ENCODE measurements at places on chromosomes 12 and 14.

DNA sequence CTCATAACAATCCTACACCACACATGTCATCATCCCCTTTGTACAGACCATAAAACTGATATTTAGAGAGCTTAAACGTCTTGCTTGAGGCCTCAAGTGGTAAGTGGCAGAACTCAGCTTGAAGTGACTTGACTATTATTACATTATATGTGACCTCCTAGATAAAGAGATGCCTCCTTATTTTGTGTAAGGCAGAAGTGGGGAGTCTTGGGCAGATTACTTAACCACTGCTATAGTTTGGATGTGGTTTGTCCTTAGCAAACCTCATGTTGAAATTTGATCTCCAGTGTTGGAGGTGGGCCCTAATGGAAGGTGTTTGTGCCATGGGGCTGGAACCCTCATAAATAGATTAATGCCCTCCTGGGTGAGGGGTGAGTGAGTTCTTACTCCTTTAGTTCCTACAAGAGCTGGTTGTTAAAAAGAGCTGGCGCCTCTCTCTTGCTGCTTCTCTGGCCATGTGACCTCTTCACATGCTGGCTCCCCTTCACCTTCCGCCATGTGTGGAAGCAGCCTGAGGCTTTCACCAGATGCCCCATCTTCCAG lies 37.4 kb downstream of the RCOR1 start:
- DNase-seq = no peak

DNA sequence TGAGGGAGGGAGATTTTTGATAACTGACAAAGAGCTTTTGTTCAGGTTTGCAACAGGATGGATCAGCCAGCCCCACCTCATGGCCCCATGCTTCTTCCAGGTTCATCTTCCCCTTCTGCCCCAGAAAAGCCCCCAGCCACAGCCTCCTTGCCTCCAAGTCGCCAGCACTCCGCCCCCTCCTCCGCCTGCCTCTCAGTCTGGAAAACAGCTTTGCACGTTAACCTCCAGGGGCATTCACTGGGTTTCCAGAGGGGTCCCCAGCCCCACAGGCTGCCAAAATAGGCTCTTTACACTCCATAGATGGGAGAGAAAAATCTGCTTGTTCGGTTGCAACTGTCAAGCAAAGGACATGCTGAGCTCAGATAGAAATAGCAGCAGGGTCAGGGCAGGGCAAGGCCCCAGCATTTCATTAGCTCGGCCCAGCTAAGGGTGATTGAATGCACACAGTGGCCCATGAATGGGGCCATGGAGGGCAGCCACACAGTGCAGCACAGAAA lies 253.6 kb downstream of the ZFP36L1 start:
- DNase-seq = no peak

DNA sequence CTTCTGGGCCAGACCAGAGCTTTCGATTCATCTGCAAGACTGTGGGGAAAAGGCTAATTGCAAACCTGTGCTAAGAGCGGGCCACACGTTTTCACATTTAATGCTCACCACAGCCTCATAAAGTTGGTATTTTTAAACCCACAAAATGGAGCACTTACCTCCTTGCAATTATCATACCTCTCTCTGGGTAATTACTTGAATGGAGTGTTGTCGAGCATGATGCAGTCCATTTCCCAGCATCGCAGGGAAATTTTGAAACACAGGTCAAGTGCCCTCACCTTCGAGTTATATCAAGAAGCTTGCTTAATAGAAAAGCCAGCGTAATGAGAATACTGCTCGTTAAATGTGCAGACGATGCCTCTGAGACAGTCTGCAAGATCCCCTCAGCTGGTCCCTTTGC lies 8.8 kb upstream of the IFI27L2 start:
- peak; percentile 38 for DNase-seq

GRCh38 chr12:2364631-2365051 lies 311.9 kb downstream of the CACNA1C start:
- no peak for DNase-seq

GRCh38 chr12:119804011-119804641 lies 73.0 kb downstream of the CIT start:
- DNase-seq = peak; percentile 43

GRCh38 chr14:50343434-50343833 lies 31.3 kb downstream of the DMAC2L start:
- no peak for DNase-seq

- DNase-seq = peak; percentile 26
Observed at GRCh38 chr12:20985399-20985798, 145.6 kb upstream of the SLCO1B1 start.

DNA sequence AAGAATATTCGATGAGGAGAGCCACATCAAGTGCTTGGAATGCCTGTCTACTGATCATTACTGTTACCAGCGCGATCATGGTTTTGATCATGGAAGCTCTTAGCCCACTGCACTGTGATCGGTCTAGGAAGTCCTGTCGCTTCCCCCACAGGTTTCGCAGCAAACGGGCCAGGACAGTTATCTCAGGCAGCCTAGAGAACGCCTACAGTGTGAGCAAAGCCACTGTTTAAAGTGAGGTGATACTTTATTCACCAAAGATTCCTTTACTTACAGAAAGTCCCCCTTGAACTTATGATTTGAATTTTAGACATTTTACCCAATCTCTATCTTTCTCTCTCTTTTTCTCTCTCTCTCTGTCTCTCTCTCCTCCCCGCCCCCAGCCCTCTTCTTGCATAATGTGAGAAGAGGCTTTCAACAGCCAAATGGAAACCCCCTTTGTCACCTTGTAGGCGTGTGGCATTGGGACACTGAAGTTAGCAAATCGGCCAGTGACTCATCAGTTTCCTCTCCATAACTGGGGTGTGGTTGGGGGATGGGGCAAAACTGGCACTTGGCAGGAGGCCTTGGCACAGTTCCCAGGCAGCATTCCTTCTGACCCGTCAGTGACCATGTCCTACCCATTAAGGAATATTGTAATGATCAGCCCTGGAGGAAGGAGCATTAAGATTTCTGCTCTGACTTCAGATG lies 214.8 kb downstream of the CHST11 start:
- DNase-seq = peak; percentile 95

DNA sequence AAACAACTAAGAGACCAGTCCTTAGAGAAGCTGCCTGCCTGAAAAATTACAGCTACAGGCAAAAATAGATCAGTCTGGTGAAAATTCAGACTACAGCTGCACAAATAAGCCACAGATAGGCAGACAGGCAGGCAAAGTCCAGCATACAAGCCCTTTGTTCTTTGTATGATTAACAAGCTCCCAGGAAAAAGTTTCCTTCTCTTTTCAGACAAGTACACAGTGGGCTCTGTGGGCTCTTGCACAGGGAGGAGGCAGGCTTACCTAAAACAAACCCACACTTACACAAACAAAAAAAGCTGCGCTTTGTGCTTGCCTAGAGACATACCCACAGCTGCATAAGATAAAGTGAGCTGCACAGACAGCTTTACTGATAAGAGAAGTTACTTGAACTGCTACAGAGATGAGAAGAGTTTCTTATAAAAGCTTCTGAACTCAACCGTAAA lies 7.7 kb downstream of the OR6C68 start:
- peak; percentile 28 for DNase-seq

GRCh38 chr12:113332688-113333417 lies 2.1 kb downstream of the SLC8B1 start:
- DNase-seq = no peak

DNA sequence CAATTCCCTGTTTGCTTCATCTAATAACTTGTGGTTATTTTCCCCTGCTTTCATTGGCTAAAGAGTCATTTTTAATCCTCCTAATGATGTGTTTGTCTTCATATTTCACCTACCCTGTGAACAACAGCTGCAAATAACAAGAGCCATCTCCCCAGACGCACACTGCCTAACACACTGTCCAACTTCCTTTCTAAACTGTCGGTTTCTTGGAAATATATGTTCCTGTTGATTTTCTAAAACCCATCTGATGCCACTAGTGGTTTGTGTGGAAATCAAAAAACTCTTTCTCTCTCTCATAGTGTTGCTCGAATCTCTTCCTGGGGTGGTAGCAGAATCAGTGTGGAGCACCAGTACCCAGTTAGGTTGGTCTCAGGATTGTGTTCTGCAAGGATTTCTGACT lies 226.9 kb downstream of the EPS8 start:
- DNase-seq = no peak

DNA sequence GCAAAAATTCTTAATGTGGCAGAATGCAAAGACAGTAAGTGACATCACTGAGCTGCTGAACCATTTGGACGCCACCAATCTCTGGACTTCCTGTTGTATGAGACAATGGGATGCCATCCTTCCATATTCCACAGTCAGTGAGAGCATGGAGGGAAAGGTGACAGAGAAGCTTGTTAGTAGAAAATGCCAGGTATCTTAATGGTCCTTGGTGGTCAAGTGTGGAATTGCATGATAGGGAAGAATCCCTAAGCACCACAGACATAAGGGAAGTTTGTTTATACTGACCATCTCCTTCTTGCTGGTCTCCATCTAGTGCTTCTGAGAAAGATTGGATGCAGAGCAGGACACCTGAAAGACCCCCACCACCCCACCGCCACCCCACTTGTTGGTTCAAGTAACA lies 1410.0 kb upstream of the TMEM132C start:
- no peak for DNase-seq

GRCh38 chr14:89428546-89429198 lies 11.6 kb upstream of the FOXN3 start:
- peak; percentile 42 for DNase-seq

- peak; percentile 67 for DNase-seq
Observed at GRCh38 chr12:49089821-49090773, 4.5 kb downstream of the DHH start.

DNA sequence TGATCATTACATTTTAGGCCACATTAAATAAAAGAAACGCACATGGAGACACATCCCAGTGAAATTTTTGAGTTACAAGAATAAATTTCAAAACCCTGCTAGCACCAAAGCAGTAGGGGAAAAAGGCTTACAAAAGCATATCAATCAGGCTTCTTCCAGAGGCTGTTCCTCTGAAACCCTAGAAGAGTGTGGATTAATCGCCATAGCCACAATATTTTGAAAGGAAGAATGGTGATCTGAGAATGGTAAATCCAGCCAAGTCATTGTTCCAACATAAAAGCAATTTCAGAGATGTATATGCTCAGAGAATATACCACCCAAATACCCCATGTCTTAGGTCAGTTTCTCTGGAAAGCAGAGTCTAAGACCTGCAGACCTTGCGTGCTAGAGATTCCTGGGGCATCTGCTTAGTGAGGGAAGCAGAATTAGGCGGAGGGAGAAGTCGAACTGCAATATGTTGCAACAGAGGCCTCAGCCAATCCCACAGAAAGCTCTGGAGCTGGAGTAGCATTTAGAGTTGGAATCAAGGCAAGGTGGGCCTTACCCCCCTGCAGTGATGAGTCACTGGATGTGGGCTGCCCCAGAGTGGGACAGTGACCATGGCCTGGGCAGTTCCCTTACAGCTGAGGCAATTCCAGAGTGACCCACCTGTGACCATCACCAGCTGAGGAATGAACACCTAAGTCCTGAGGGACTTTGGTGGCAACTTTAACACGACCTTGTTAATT lies 125.2 kb downstream of the NTF3 start:
- DNase-seq = no peak

- DNase-seq = no peak
Observed at GRCh38 chr14:22997676-22998323, 12.1 kb downstream of the C14orf93 start.

GRCh38 chr12:32488132-32488531 lies 88.8 kb downstream of the FGD4 start:
- DNase-seq = no peak

GRCh38 chr14:99809360-99809759 lies 16.1 kb downstream of the EML1 start:
- no peak for DNase-seq

DNA sequence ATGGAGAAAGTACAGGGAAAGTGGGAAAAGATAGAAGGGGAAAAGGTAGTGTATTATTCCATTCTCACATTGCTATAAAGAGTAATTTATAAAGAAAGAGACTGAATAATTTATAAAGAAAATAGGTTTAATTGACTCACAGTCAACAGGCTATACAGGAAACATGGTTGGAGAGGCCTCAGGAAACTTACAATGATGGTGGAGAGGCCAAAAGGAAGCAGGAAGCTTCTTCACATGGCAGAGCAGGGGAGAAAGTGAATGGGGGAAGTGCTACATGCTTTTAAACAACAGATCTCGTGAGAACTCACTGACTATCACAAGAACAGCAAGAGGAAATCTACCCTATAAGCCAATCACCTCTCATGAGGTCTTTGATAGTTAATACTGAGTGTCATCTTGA lies 725.0 kb upstream of the FLRT2 start:
- DNase-seq = no peak

DNA sequence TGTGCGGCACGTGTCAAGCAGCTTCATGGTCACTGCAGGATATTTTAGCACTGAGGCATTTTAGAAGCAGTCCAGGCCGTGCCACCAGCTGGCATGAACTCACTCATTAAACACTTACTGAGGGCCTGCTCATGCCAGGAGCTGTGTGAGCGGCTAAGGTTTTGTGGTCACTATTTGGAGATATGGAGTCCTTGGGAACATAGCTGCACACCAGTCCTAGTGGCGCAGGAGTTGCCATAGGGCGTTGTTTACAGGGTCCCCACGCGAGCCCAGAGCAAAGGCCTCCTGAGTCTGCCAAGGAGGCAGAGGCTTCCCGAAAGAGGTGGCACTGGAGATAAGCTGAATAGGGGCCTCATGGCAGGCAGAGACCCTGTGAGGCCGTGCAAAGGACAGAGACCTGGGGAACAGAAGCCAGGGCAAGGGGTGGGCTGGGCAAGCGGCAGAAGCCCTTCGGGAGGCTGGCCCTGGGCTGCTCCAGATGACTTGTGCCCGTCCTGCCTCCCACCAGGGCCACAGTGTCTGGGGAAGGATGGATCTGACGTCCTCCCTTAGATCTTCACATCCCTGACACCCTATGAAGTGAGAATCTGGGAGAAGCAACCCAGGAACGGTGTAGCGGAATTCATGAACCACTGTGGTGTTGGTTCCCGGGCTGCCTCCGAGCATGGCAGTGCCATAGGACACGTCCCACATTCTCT lies 38.9 kb downstream of the SFSWAP start:
- DNase-seq = no peak

- peak; percentile 4 for DNase-seq
Observed at GRCh38 chr14:22623047-22623446, 21.1 kb downstream of the OR6J1 start.

GRCh38 chr12:51886021-51886710 lies 1.7 kb upstream of the ANKRD33 start:
- DNase-seq = peak; percentile 47

DNA sequence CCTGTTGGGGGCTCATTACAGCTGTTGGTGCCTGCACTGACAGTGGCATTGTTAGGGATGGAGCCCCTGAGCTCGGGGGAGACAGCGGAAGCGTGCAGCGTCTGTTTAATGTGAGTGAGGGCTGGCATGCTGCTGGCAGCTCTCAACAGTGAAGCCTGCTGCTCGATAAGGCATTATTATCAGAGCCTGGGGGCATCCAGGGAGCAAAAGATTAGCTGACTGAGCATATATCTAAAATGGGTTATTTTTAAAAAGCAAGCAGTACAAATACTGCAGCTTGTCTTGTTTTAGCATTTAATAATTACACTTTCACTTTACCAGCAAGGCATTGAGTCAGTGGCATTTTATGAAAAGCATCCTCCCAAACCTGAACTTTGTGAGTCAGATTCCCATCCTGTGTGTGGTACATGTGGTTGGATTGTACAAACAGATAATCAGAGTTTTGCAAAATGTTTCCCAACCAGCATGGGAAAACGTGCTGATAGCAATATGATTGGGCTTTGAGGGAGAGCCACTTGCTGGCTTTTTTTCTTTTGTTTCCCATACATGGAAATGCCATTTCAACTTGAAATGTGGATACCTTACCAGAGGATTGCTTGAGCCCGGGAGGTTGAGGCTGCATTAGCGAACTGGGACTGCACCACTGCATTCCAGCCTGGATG lies 150.8 kb downstream of the PRKCH start:
- peak; percentile 88 for DNase-seq

GRCh38 chr14:94075008-94075407 lies 6.0 kb downstream of the DDX24 start:
- no peak for DNase-seq

- DNase-seq = no peak
Observed at GRCh38 chr14:85319101-85319500, 210.8 kb upstream of the FLRT2 start.
